H1 (cell line): ENCODE measurements at places on chromosomes 3 and 15. TPM values are rescaled to one million over a fixed set of nuclear protein-coding genes. Genes with fewer than 3 reads are reported as not detected.

- peaks cover 11% of the 10 kb centered on the region for H3K4me1 ChIP-seq
- DNase-seq = no peak
- no peaks in the 10 kb centered on the region for H3K27me3 ChIP-seq
- no peak overlapping the region for H3K27ac ChIP-seq
Measured at GRCh38 chr3:5136211-5136918, 14.3 kb downstream of the ARL8B start.

DNA sequence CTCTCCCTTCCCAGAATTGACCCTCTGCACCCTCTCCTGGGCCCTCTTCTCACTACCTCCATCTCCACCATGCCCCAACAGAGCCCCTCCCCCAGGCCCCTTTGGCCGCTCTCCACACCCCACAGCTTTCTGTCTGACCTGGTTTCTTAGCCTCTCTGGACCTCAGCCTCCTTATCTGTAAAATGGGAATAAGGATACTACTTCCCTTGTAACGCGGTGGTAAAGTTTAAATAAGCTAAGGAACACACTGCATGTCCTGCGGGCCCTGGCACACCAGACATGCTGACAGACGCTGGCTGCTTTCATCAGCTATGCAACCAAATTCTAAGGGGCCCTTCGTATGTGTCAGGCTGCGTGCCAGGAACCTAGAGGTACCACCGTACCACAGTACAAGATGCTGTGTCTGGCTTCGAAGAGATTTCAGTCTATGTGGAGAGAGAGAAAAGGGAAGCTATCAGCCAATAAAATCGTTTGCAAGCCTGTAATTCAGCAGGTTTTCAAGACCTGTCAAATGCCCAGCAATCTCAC is 777 bp upstream of the SLC51A start:
- H3K27ac ChIP-seq = no peak overlapping the region
- no peaks in the 10 kb centered on the region for H3K27me3 ChIP-seq
- DNase-seq = no peak
- H3K36me3 ChIP-seq = no peaks in the 10 kb centered on the region
- peaks cover 22% of the 10 kb centered on the region for H3K4me1 ChIP-seq

GRCh38 chr15:31222773-31223341 is 103.8 kb upstream of the KLF13 start:
- no peaks in the 10 kb centered on the region; the same call in 1 of the 2 replicates for H3K27me3 ChIP-seq
- H3K27ac ChIP-seq = no peak overlapping the region
- no peak for DNase-seq
- no peaks in the 10 kb centered on the region for H3K36me3 ChIP-seq

DNA sequence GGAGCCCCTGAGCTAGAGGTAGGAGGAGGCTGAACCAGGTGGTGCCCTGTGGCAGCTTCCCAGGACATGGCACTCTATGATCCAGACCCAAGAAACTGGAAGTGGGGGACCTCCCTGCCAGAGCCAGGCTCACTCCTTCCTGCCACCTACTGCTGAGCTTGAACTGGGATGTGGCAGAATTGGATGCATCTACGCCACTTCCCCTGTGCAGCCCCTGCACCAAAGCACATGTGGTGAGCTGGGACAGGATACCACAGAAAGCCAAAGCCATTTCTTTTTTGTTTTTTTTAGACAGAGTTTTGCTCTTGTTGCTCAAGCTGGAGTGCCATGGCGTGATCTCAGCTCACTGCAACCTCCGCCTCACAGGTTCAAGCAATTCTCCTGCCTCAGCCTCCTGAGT is 518.0 kb upstream of the PPP2R3A start:
- no peak overlapping the region for H3K27ac ChIP-seq
- H3K27me3 ChIP-seq = no peaks in the 10 kb centered on the region
- H3K4me3 ChIP-seq = no peak overlapping the region

DNA sequence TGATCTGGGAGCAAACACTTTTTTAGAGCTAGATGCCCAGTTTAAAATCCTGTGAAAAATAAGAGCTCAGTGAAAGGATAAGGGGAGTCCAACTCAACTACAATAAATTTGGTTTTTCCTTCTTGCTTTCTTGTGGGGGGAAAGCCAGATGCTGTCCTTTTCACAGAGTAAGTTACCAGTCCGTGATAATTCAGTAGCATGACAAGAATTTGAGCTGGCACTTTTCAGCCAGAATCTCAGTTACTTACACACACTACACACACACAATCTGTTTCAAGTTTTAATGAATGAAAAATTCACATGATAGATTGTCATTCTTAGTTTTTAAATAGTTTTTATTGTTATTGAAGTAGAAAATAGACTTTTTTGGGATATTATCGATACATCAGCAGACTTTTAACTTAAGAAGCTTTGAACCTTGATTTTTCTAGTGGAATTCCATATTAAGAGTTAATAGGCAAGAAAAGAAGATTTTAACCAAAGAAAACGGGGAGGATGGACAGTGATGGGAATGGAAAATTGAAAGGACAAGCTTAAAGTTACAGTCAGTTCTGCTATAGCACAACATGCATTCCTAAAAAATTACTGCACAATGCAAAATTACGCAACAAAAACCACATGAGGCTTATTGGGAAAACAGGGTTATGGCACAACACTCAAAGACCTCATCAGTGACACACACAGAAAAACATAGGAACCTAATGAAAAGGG is 47.0 kb downstream of the PSMD6 start:
- H3K27ac ChIP-seq = no peak overlapping the region
- no peaks in the 10 kb centered on the region for H3K27me3 ChIP-seq
- no peak overlapping the region for H3K4me3 ChIP-seq
- DNase-seq = no peak
- H3K36me3 ChIP-seq = no peaks in the 10 kb centered on the region

GRCh38 chr15:59222906-59223550 is 16.4 kb downstream of the LDHAL6B start:
- H3K36me3 ChIP-seq = peaks cover 20% of the 10 kb centered on the region
- H3K4me3 ChIP-seq = no peak overlapping the region
- DNase-seq = no peak
- no peaks in the 10 kb centered on the region for H3K4me1 ChIP-seq
- no peaks in the 10 kb centered on the region for H3K27me3 ChIP-seq
- H3K27ac ChIP-seq = no peak overlapping the region

GRCh38 chr3:50487181-50487580 is 16.3 kb downstream of the CACNA2D2 start:
- no peaks in the 10 kb centered on the region for H3K27me3 ChIP-seq
- no peak overlapping the region for H3K27ac ChIP-seq
- H3K36me3 ChIP-seq = no peaks in the 10 kb centered on the region
- peaks cover 28% of the 10 kb centered on the region for H3K4me1 ChIP-seq

GRCh38 chr3:37855363-37855970 is 6.2 kb upstream of the CTDSPL start:
- H3K4me3 ChIP-seq = no peak overlapping the region
- H3K27me3 ChIP-seq = peaks cover 9% of the 10 kb centered on the region; the same call in 1 of the 2 replicates
- no peaks in the 10 kb centered on the region for H3K36me3 ChIP-seq
- peak; percentile 96 for DNase-seq
- H3K4me1 ChIP-seq = peaks cover 4% of the 10 kb centered on the region; the same call in 1 of the 2 replicates

DNA sequence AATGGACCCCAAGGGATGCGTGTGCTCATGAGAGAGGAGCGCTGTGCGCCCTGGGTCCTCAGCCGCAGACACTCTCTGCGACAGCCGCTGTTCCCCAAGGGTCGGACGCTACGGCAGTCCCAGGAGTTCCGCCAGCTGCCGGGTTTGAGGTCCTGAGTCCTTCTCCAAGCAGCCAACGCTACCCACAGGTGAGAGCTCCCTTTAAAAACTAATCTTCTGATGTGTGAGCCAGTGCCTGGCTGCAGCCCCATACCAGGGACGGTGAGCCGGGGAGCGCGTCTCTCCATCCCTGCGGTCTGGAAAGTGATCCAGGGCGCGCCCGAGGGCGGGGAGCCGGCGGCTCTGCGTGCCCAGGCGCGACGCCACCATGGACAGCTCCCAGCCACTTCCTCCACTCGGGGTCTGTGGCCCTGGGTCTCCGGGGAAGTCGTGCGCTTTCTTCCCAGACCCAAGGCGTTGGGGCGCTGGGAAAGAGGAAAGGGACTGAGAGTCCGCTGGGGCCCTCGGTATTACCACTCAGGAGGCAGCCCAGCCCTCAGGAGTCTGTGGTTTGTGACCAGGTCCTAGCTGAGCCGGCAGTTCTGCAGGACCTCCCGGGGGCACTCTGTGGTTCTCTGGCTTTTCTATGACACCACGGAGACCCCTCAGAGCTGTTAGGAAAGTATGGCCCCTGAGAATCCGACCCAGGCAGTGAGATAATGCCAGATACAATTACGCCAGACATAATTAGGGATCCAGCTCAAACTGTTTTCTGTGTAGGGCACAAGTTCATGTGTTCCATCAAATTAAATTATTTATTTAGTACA is 1.4 kb downstream of the CEMIP start:
- H3K4me3 ChIP-seq = peak overlapping the region; percentile 63
- H3K4me1 ChIP-seq = peaks cover 2% of the 10 kb centered on the region; the same call in 1 of the 2 replicates
- H3K27ac ChIP-seq = no peak overlapping the region
- no peaks in the 10 kb centered on the region for H3K36me3 ChIP-seq
- peaks cover 43% of the 10 kb centered on the region for H3K27me3 ChIP-seq

- no peaks in the 10 kb centered on the region for H3K36me3 ChIP-seq
- no peak overlapping the region for H3K27ac ChIP-seq
- no peaks in the 10 kb centered on the region; the same call in 1 of the 2 replicates for H3K27me3 ChIP-seq
- peaks cover 2% of the 10 kb centered on the region; the same call in 1 of the 2 replicates for H3K4me1 ChIP-seq
- DNase-seq = peak; percentile 95
Measured at GRCh38 chr15:85840079-85840801, 45.5 kb upstream of the KLHL25 start.

DNA sequence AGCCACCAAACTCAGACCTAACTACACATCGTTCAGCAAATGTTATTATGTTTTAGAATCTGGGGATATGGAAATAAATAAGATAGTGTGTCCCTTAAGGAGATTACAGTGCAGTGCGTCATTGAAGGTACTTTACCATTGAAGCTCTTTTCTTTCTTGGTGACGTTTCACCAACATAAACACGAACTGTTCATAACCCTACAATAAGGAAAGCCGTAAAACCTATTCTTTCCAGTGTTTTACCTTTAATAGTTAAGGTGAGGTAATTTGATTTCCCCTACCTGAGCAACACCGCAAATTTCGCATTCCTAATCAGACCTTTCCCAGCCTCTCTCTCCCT is 826 bp downstream of the CCDC66 start:
- no peaks in the 10 kb centered on the region for H3K27me3 ChIP-seq
- H3K36me3 ChIP-seq = peaks cover 25% of the 10 kb centered on the region; the same call in 1 of the 2 replicates
- H3K4me1 ChIP-seq = no peaks in the 10 kb centered on the region
- peak overlapping the region; percentile 85 for H3K4me3 ChIP-seq

DNA sequence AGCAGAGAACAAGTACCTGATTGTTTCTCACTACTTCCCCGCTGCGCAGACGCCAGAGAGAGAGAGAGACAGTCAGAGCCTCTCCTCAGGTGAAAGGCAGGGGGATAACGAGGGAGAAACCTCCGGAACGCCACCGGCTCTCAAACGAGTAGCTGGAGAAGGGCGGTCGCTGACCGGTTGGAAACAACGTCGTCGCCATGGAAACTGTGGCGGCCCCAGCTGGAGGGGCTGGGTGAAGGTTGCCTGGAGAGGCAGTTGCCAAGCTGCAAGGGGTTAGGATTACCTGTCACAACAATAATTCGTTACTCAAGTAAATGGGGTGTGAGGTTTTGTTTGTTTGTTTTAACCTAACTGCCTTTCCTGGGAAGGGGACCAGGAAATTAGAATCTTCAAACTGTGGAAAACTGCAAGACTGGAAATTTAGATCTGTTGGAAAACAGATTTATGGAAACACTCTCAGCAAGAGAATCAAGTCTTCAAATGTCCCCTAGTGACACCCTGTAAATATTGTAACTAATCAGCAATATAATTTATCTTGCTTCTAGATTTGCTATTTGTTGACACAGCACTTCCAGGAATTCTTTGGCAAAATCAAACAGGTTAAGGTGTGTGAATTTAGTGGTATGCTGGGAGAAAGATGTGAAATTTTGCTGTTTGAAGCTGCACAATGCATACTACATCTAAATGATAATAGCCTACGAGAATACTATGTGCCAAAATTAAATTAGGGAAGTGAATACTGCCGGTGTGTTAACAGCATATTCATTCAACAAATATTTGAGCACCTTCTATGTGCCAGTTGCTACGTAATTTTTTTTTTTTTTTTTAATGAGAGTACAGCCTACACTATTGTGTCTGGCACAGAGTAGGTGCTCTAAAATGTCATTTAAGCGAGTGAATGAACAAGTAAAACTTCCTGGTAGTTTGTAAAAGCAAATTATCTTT is at the start of gene DNAH12:
Gene DNAH12 (minus strand): TSS at position 164 of the 945 bp plus-strand sequence. CDS start 1,474 bp downstream, outside the sequence.
- H3K4me1 ChIP-seq = 0 out of 2 replicates have a peak, but pooled peaks cover 2% of the 10 kb centered on the region
- peak within 1 kb of the TSS; percentile 0; the same call in 1 of the 2 replicates for H3K4me3 ChIP-seq
- no peaks in the 10 kb centered on the region for H3K27me3 ChIP-seq

- no peaks in the 10 kb centered on the region for H3K4me1 ChIP-seq
- H3K36me3 ChIP-seq = no peaks in the 10 kb centered on the region
- no peak overlapping the region for H3K4me3 ChIP-seq
- no peak overlapping the region for H3K27ac ChIP-seq
Measured at GRCh38 chr3:108477511-108478147, 32.8 kb downstream of the MYH15 start.

DNA sequence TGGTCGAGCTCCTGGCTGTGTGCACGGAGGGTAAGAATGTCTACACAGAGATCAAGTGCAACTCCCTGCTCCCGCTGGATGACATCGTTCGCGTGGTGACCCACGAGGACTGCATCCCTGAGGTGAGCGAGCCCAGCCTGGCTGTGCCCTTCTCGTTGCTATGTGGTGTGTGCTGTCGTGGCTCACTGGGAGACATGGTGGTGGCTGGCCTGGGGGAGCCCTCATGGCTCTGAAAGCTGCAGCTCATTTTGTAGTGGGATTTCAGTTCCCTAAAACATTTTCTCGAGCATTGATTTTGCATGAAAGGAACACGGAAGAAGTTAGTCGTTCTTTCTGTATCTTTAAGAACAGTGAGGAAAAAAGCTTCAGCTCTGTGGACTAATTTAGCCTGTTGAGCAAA is 200.5 kb downstream of the ITPR1 start:
- H3K36me3 ChIP-seq = no peaks in the 10 kb centered on the region
- H3K4me3 ChIP-seq = no peak overlapping the region
- no peak overlapping the region for H3K27ac ChIP-seq
- DNase-seq = no peak

- H3K36me3 ChIP-seq = no peaks in the 10 kb centered on the region
- H3K4me3 ChIP-seq = no peak overlapping the region
- no peaks in the 10 kb centered on the region for H3K4me1 ChIP-seq
- no peak overlapping the region for H3K27ac ChIP-seq
- H3K27me3 ChIP-seq = no peaks in the 10 kb centered on the region
- DNase-seq = no peak
Measured at GRCh38 chr3:22319446-22319845, 568.4 kb upstream of the ZNF385D start.

The RAD51 gene
- total RNA-seq = 41.6 and 42.4 TPM in 2 replicates

The GREM1 gene
- 0.57 and 1.1 TPM in 2 replicates for total RNA-seq

The CHL1 gene
- total RNA-seq = 0.33 and 0.99 TPM in 2 replicates

The GPR87 gene
- total RNA-seq = not detected in 2 replicates

The NR2E3 gene
- total RNA-seq = 0.40 and 0.56 TPM in 2 replicates

The MOBP gene
- 0.10 and 0.50 TPM in 2 replicates for total RNA-seq

The PLCB2 gene
- 8.4 and 9.4 TPM in 2 replicates for total RNA-seq
